Testis (tissue), 5 donors: ENCODE measurements at places on chromosomes 1 and 21. TPM values are rescaled to one million over a fixed set of nuclear protein-coding genes. Genes with fewer than 3 reads are reported as not detected.

AGT gene
- polyA plus RNA-seq: 10.7 TPM

OR2L2 gene
- 1.7 TPM for polyA plus RNA-seq

PPIAL4G gene
- not detected for polyA plus RNA-seq

PTGFR gene
- polyA plus RNA-seq: 2.9 TPM

FUBP1 gene
- 83.7 TPM for polyA plus RNA-seq

GRCh38 chr1:226061841-226062557, 517 bp upstream of the H3-3A start:
- peak; percentile 81 for DNase-seq
- H3K4me3 ChIP-seq: peak overlapping the region; percentile 95
- peaks cover 17% of the 10 kb centered on the region for H3K4me1 ChIP-seq
- H3K36me3 ChIP-seq: no peaks in the 10 kb centered on the region

DNA sequence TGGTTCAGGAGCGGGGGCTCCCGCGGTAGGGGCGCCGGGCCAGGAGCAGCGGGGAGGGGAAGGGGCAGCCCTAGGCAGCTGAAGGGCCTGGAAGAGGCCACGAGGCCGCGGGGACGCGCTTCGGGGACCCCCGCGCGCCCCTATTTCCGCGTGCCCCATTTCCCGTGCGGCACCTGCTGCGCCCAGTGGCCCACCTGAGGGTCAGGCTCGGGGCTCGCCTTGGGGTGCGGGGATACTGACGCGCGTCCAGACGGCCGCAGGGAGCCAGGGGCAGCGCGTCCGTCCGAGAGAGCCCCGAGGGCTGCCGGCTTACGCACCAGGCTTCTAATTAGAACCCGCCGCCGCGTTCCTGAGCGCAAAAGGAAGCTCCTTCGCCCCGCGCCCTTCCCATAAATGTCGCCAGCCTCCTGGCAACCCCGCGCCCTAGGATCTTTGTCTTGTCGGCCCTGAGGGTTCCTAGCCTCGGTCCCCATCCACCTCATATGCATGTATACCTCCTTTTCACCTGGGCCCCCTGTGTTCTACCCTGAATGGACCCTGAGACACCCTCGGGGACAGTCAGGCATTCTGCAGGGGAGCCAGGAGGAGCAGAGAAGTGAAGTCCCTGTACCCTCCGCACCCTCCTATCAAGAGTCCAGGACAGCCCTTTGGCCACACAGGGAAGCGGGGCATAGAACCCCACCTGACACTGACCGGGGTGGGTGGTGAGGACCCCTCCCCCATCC, 1.8 kb downstream of the WNT3A start:
- no peak for DNase-seq
- no peak overlapping the region for H3K4me3 ChIP-seq
- no peaks in the 10 kb centered on the region for H3K4me1 ChIP-seq
- no peaks in the 10 kb centered on the region for H3K36me3 ChIP-seq
- no peaks in the 10 kb centered on the region for H3K27me3 ChIP-seq

DNA sequence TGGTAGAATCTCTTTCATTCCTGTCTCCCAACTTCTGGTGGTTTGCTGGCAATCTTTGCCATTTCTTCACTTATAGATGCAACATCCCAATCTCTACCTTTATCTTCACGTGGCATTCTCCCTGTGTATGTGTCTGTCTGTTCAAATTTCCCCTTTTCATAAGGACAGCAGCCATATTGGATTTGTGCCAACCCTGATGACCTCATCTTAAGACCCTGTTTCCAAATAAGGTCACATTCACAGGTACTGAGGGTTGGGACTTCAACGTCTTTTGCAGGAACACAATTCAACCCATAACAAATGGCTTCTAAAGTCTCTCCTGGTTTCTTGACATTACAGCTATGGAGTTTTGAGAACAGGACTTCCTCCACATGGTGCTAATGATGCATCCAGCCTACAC, 84.5 kb upstream of the OLIG2 start:
- DNase-seq: no peak
- no peak overlapping the region for H3K4me3 ChIP-seq
- no peaks in the 10 kb centered on the region for H3K4me1 ChIP-seq
- H3K36me3 ChIP-seq: no peaks in the 10 kb centered on the region

DNA sequence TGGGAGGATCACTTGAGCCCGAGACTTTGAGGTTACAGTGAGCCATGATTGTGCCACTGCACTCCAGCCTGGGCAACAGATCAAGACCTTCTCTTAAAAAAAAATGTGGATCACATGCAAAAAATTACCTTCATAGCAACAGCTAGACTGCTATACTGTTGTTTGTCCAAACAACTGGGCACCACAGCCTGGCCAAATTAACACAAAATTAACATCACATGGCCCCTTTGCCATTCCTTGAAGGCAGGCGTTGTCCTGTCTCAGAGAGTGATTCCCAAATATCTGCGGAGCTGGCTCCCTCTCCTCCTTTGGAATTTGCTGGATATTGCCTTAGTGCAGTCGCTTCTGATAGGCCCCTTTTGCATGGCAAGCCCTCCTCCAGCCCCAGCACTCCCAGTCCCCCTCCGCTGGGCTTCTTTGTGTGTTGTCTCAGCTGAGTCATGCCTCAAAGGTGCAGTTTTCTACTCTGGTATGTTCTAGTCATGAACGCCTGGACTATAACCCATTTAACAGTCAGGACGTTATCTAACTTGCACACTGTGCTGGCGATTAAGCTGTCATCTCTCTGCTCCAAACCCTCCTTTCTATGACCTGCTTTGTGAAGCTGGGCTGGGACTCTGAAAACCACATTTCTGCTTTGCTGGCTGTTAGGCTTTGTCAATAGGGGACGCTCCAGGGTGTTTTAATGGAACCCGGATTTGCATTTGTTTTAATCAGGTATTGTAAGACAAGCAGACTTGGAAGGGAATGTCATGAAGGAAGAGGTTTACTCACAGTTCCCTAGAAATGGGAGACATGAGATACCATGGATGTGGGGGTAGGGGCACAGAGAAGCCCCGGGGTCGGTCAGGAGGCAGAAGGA, 20.1 kb upstream of the HPCAL4 start:
- H3K27me3 ChIP-seq: no peaks in the 10 kb centered on the region

GRCh38 chr1:165056914-165057313, 299.6 kb downstream of the LMX1A start:
- no peaks in the 10 kb centered on the region for H3K36me3 ChIP-seq
- no peak for DNase-seq
- H3K4me1 ChIP-seq: no peaks in the 10 kb centered on the region
- H3K27ac ChIP-seq: no peak overlapping the region

GRCh38 chr21:46459024-46459355, 299 bp downstream of the DIP2A start:
- no peaks in the 10 kb centered on the region for H3K27me3 ChIP-seq
- peaks cover 39% of the 10 kb centered on the region for H3K4me1 ChIP-seq
- H3K36me3 ChIP-seq: no peaks in the 10 kb centered on the region
- H3K27ac ChIP-seq: peak overlapping the region; percentile 76

DNA sequence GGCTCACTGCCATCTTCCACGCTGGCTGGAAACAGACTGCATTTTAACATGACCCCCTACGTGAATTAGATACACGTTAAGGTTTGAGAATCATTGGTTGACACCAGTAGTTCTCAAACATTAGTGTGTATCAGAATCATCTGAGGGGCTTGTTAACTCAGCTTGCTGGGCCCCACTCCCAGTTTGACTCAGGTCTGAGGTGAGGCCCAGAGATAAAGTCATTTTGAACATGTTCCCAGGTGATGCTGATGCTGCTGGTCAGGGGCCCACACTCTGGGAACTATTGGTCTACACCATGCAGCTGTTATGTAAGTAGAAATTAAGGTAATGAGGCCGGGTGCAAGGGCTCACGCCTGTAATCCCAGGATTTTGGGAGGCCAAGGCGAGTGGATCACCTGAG, 1.3 kb downstream of the LSM10 start:
- no peaks in the 10 kb centered on the region for H3K27me3 ChIP-seq
- peak overlapping the region; percentile 15 for H3K27ac ChIP-seq
- no peaks in the 10 kb centered on the region for H3K36me3 ChIP-seq
- peaks cover 24% of the 10 kb centered on the region for H3K4me1 ChIP-seq

- DNase-seq: no peak
- no peaks in the 10 kb centered on the region for H3K27me3 ChIP-seq
- no peaks in the 10 kb centered on the region for H3K4me1 ChIP-seq
- H3K36me3 ChIP-seq: no peaks in the 10 kb centered on the region
- H3K27ac ChIP-seq: no peak overlapping the region
These were observed 20.3 kb upstream of the PM20D1 start for GRCh38 chr1:205870236-205870635.

DNA sequence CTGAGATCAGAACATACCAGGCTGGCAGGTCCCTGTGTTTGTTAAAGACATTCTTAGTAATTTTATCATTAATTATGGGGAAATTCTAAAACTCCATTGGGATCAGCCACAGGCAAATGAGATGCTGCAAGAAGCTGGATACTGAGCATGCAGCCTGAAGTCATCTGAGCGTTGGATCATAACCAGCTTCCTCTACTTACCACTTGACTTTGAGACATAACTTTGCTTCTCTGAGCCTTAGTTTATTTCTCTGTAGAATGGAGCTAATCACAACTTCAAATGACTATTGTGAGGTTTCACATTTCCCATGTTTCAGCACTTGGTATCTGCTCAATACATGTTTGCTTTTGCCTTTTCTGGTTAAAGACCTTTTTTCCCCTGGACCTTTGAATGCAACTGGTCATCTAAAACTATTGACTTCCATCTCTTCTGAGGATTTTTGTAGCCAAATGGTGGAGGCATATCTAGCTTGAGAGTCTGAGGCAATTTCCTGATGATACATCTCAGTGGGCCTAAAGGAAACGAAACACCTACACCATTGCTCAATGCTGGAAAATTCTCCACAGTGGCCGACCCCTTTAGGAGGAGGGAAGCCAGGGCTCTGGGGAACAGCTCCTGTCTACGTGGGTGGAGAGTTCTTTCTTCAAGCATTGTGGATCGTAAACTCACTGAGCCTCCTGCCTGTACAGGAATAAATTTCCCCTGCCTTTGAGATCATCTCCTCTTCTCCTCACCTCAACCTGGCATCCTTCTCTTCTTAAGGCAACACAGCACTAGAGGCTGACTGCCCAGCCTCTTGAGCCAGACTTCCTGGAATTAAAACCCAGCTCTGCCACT, 109.1 kb upstream of the HOOK1 start:
- H3K36me3 ChIP-seq: no peaks in the 10 kb centered on the region
- no peak overlapping the region for H3K4me3 ChIP-seq
- no peak overlapping the region for H3K27ac ChIP-seq
- H3K27me3 ChIP-seq: no peaks in the 10 kb centered on the region

DNA sequence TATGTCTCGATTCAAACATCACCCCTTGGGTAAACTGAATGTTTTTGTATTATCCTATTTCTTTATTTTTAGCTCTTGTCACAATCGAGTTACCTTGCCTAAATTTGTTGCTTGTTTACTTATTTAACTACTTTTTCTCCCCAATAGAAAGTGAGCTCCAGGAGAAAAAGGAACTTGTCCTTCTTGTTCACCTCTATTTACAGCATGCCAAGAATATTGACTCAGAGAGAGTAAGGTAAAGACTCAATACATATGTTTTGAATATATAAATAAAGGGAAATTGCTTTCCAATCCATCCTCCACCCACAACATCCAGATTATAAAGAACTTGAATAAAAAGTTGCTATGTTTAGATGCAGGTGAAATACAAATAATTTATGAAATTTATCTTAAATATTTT, 107.3 kb upstream of the PDC start:
- H3K4me1 ChIP-seq: no peaks in the 10 kb centered on the region
- no peak overlapping the region for H3K27ac ChIP-seq
- no peaks in the 10 kb centered on the region for H3K27me3 ChIP-seq
- H3K36me3 ChIP-seq: no peaks in the 10 kb centered on the region
- no peak for DNase-seq
